ENCODE measurements at places on chromosomes 7 and 10.

GRCh38 chr7:49766966-49767365 is 6.5 kb upstream of the VWC2 start:
- no peak for DNase-seq

GRCh38 chr10:127039435-127039834 is 134.2 kb downstream of the DOCK1 start:
- no peak for DNase-seq

GRCh38 chr10:98664329-98665042 is 217.8 kb upstream of the HPS1 start:
- peak; percentile 58 for DNase-seq

DNA sequence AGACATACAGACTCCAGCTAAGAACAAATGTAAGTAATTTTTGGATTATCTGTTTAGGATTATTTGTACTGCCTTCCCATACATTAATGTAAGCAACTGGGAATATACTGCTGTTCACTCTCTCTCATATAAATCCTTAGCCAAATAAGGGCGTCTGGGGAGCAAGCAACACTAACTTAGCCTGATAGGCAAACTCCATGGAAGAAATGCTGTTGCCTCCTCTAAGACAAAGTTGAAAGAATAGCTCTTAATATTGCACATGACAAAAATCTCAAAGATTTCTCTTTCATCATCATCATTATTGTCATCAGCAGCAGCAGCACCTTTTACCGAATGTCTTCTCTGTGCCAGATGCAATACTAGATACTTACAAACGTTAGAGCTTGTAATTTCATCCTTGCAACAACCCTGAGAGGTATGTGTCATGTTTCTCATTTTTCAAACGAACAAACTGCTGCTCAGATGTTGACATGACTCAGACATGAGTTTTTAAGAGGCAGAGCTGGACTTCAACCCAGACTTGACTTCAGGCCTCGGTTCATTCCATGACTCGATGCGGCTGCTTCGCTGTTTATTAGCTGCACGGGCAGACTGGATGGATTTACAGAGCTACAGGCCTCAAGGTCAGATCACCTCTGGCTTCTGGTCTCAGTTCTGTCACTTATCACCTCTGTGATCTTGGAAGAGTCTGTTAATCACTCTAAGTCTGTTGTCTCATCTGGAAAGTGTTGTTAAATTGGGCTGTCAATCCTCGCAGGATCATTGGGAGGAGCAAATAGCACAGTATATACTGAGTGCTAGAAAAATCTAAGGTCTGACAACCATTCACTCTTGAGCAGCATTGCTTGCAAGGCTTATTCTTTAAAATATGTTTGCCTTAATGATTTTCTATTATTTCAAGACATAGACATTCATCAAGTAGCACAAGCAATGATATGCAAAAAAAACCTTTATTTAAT is 126.3 kb upstream of the CELF2 start:
- no peak for DNase-seq

DNA sequence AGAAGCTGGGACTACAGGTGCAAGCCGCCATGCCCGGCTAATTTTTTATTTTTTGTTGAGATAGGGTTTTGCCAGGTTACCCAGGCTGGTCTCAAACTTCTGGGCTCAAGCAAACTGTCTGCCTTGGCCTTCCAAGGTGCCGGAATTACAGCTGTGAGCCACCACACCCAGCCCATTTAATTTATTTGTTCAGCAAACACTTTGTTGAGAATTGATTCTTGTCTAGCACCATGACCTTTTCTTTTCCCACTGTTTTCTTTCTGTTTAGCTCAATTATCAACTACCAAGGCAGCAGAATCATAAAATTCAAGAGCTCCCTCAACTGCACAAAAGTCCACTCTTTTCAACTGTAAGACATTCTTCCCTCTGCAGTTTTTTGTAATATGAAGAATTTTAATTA is 47.8 kb upstream of the PARD3 start:
- DNase-seq, result no peak

GRCh38 chr10:119658274-119658673 is 7.1 kb downstream of the BAG3 start:
- DNase-seq, result peak; percentile 62

GRCh38 chr7:41403291-41403690 is 299.6 kb downstream of the INHBA start:
- no peak for DNase-seq

DNA sequence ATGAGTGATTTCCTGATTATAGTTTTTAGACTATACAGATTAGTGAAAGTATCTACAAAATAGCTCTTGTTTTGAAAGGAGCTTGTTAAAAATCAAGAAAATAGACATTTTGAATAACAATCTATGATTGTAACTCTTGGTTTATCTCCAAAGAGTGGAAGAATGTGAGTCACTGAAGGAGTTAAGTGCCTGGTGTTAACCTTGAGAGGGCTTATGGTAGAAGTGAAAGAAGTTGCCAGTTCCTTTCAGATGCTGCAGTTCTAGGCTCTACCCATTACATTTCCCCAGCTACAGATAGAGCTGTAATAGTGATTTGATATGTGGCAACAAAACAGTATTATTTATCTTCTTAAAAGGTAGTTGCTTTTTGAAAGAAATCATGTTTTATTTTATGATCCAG is 12.7 kb downstream of the NRBF2 start:
- DNase-seq, result peak; percentile 34

GRCh38 chr10:102245932-102246251 is 560 bp downstream of the GBF1 start:
- no peak for DNase-seq

GRCh38 chr10:132328106-132328505 is 3.9 kb upstream of the LRRC27 start:
- DNase-seq, result no peak

- DNase-seq, result no peak
These were observed 15.9 kb upstream of the STOX1 start for GRCh38 chr10:68811314-68812009.

- DNase-seq, result no peak
These were observed 527.7 kb upstream of the CELF2 start for GRCh38 chr10:10489805-10490571.

GRCh38 chr7:26151096-26151495 is 902 bp upstream of the NFE2L3 start:
- no peak for DNase-seq

GRCh38 chr10:72790216-72790990 is 98.5 kb downstream of the MCU start:
- no peak for DNase-seq

- no peak for DNase-seq
These were observed 210.9 kb downstream of the CREB5 start for GRCh38 chr7:28623105-28623730.

- no peak for DNase-seq
These were observed 40.4 kb downstream of the ICA1 start for GRCh38 chr7:8221567-8221966.

DNA sequence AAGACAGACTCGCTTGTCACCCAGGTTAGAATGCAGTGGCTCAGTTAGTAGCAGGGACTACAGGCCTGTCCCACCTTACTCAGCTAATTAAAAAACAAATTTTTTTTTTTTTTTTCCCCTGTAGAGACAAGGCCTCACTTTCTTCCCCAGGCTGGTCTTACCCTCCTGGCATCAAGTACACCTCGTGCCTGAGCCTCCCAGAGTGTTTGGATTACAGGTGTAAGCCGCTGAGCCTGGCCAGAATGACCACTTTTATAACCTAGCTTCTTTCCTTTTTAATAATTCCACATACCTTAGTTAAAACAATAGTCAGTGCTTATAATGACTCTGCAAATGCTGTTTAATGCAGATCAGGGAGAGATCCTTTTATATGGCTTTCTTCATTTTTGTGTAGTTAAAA is 31.3 kb downstream of the RSBN1L start:
- DNase-seq, result no peak

GRCh38 chr10:44725404-44725803 is 185.7 kb upstream of the TMEM72 start:
- DNase-seq, result no peak

DNA sequence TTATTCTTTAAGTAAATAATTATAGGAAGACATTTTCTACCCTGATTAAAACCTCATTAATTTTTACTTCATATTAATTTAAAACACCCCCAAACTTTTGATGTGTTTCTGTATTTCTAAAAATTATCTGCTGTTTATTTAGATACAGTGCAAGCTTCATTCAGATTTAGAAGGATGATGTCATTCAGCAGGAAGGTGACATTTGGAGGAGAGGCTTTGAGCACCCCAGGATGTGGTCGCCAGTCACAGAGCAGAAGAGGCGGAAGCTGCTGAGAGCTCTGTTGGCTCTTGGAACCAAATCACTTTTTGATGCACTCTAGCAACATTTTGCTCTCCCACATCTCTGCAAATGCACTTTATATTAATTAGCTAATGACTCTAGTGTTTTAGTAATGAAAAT is 233.9 kb upstream of the CACNA2D1 start:
- DNase-seq, result peak; percentile 31

DNA sequence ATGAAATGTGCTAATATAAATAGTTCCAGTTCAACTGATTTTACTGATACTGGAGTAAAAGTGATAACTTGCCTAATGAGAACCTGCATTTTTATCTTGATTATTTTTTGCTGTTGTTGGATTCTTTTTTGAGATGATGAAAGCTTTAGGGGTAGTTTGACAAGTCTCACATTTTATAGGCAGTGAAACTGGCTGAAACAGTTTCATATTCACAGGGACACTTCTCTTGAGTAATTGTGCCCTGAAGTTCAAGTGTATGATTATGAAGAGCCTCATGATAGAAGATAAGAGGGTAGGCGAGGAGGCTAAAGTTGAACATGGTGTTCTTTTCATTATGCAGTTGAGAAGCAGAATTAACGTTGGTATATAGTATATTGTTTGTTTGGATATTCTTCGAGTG is 5.1 kb downstream of the AUTS2 start:
- no peak for DNase-seq

- peak; percentile 47 for DNase-seq
These were observed 669 bp downstream of the PI4K2A start for GRCh38 chr10:97640868-97641811.

DNA sequence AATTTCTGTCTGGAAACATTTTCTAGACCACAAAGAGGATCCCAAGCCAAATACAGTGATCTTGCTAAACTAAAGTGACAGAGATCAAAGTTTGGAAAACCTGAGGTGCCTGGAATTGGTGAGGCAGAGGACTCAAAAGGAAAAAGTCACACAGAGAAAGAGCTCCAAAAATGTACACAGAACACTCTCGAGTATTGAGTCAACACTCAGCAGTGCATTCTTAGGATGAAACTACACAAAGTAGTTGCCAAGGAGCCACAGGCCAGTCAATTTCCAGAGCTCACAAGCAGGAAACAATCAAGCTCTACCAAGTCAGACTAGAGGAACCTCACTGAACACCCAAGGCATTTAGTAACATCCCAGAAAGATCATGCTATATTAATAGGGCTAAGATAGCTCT is 61.3 kb downstream of the MICU1 start:
- no peak for DNase-seq

DNA sequence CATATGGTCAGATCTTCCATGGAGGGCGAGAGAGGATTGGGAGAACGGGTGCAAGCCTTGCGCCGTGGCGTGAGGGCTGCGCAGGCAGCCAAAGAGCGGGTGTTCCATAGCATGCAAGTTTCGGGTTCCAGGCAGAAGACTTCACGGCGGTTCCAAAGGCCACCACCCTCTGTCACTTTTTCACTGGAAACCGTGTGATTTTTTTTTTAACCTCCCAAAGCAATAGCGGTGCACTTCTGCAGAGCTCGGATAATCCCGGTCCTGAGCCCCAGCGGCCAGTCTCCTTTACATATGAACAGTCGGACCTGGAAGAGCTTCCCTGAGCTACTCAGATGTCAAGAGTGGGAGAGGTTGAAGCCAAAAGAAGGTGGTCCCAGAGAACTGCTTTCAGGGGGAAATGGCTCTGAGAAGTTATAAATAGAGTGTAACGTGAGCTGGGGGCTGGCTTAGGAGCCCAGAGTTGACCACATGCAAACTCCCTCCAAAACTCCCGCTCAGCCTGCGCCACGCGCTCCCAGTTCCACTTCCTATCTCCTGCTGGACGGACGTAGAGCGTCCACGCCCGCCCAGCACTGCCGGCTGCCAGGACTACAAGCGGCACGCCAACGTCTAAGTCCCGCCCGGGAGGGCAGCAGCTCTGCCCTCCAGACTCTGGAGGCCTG is at the start of gene MEOX2:
MEOX2 (minus strand) TSS at position 389 of the 662 bp plus-strand sequence; CDS start at position 108, 281 bp downstream.
- DNase-seq, result peak; percentile 7

DNA sequence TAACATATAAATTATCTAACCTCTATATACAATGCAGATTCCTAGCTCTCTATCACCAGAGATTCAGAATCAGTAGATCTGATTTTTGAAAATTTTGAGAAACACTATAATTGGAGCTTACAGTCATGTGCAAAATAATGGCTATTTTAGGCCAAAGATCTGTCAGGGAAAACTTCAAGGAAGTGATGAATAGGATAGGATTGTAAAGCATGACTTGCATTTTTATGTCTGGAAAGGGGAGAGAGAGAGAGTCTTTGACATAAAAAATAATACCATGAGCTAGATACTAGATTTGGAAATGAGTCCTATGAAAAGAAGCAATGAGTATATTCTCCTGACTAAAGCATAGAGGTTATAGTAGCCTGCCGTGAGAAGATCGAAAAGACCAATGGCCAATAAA is 181.1 kb downstream of the SDHAF3 start:
- DNase-seq, result no peak

DNA sequence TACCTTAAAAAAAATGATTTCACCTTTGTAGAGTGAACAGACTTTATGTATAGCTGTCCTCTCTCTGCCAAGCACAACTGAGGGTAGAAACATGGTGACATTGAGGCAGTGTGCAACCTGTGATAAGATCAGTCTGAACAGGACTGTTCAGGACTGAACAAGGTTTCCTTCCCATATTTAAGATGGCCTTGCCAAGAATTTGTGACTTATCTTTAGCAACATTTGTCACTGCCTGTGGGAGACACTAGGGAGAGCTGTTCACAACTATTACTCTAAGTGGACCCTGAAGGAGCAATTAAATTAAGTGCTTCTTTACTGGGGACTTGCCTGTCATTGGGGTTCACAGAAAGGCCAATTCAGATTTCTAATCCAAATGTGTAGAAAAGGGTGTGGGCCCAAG is 6.7 kb downstream of the OR13A1 start:
- DNase-seq, result peak; percentile 9

GRCh38 chr7:94449151-94449725 is 54.5 kb downstream of the COL1A2 start:
- peak; percentile 71 for DNase-seq

GRCh38 chr7:27587429-27587828 is 75.3 kb downstream of the HIBADH start:
- no peak for DNase-seq

- peak; percentile 30 for DNase-seq
These were observed 36.8 kb downstream of the LRRC72 start for GRCh38 chr7:16563281-16564022.

All from A673 (cell line).